ENCODE measurements at places on chromosomes 2 and 18.

DNA sequence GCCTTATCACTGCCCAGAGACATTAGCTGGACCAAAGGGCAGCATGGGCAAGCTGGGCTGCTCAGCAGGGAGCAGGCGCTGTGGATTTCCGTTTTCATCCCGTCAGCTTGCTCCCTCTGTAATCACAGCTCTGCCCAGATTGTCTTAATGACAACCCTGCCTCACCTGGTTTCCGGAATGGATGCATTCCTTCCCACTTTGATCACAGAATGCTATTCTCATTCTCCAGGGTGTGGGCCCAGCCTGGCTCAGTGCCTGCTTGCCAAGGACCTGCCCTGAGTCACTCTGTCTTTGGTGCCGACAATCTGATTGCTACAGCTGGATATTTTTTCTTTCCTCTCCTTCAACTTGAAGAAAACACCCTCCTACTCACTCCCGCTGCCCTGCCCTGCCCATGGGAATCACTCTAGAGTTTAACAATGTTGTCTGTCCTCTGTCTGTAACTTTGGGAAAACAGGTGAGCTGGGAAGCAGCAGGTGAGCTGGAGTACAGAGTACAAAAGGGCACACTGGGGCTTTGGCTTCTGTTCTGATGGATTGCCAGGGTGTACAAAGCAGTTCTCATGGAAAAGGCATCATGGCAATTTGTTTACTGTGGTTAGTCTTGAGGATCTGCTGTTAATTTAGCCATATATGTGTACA is 27.2 kb upstream of the FAM136A start:
- no peak for DNase-seq

- DNase-seq: peak; percentile 46
These were observed 361.1 kb upstream of the NRP2 start for GRCh38 chr2:205321231-205321630.

GRCh38 chr2:177646791-177647190 is 254.2 kb downstream of the AGPS start:
- no peak for DNase-seq

- DNase-seq: no peak
These were observed at the start of gene ANKRD29 for GRCh38 chr18:23662309-23663263. Gene ANKRD29, minus strand, starts transcription at chr18:23662911. Its CDS starts 181 bp downstream, at chr18:23662730.

- DNase-seq: no peak
These were observed 183.5 kb downstream of the RDH14 start for GRCh38 chr2:18376936-18377335.

GRCh38 chr2:15223887-15224286 is 337.2 kb downstream of the NBAS start:
- peak; percentile 45 for DNase-seq

DNA sequence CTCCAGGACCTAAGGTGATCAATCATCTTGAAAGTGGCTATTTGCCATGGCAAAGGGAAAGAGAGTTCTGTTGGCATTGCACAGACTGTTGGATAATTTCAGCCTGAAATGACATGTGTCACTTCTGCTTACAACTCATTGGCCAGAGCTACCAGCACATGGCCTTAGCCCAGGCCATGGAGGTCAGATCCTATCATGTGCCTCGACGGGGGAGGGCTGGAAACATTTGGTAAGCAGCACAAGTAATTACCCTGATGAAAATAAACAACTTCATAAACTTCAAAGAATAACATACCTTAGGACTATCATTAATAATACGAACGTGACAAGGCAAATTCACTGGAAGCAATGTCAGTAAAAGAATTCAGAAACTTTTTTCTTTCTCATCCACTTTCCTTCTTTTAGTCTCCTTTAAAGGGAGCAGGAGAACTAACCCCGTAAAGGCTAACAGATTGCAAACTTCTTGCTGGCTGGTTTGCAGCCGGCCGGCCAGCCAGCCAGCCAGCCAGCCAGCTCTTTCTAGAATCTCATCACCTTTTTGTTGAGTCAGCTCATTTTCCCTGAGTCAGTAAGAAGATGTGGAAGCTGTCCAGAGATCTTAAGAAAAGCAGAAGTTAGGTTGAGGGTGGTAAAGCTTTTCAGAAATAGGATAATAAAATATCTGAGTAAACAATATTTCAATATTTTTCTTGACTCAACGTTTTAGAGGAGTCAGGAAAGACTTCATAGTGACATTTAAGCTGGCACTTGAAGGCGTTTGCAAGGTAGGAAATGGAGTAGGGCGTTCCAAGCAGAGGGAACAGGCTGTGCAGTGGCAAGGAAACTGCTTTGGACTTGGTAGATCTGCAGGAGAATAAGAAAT is 31.9 kb downstream of the CNRIP1 start:
- DNase-seq: no peak

- DNase-seq: no peak
These were observed 62.3 kb upstream of the GREB1L start for GRCh38 chr18:21179590-21180220.

DNA sequence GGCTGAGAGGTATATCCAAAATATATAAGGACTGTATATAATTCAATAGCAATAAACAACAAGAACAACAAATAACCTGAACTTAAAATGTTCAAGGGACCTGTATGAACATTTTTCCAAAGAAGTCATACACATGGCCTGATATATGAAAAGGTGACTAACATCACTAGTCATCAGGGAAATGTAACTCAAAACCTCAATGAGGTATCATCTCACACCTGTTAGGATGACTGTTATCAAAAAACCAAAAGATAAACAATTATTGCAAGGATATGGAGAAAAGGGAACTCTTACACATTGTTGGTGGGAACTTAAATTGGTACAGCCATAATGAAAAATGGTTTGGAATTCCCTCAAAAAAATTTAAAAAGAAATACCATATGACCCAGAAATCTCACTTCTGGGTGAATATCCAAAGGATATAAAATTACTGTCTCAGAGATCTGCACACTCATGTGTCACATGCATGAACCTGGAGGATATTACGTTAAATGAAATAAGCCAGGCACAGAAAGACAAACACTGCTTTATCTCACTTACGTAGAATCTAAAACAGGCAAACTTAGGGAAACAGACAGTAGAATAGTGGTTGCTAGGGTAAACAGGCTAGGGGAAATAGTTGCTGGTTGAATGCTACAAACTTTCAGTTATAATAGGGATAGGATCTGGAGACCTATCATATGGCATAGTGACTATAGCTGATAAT is 334.5 kb upstream of the MMADHC start:
- no peak for DNase-seq

DNA sequence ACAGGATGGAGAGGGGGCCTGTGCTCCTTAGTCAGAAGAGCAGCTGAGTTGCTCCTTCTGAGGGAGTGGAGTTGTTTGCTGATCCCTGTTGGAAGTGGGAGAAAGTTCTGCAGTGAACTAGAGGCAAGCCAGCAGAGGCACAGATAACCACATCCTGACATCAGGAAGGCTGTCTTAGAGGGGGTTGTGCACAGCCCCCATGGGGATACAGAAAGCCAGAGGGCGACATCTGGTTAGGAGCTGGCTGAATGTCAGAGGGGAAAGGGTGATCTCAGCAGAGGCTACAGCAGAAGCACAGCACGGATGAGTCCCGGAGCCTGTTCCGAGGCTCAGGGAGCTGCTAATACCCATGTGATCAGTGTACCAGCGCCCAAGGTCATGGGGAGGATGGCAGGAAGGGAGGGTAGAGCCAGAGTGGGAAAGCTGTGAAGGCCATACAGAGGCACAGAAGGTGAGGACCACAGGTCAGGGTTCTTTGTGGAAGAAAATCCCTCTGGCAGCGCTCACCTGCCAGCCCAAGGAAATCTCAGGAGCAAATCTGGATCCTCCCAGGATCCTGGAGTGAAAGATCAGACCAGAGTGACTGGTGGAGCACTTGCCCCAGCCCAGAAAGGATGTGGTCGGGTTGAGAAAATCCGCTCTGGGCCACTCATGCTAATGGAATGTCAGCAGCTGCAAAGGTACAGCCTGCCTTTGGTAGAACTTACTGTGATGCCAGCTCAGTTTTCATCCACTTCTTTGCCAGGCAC is 111.8 kb downstream of the STPG4 start:
- DNase-seq: no peak

DNA sequence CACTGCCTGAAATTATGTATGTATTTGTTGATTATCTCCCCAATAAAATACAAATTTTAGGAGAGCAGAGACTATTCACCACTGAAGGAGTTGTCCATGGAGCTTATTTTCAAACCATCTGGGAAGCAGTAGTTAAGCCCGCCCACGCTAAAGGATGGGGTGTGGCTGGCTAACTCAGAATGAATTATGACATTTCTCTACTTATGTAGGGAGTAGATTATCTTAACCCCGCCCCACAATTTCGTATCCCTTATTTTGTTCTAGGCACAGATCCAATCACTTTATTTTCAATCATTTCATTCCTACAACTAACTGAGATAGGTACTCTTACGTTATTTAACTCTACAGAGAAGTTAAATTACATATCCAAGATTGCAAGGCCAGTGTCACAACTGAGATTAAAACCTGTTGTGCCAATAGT is 1.4 kb upstream of the LAPTM4A start:
- DNase-seq: no peak

GRCh38 chr2:240250985-240251847 is 110.8 kb upstream of the OTOS start:
- no peak for DNase-seq

GRCh38 chr2:29601321-29601720 is 320.1 kb downstream of the ALK start:
- no peak for DNase-seq

DNA sequence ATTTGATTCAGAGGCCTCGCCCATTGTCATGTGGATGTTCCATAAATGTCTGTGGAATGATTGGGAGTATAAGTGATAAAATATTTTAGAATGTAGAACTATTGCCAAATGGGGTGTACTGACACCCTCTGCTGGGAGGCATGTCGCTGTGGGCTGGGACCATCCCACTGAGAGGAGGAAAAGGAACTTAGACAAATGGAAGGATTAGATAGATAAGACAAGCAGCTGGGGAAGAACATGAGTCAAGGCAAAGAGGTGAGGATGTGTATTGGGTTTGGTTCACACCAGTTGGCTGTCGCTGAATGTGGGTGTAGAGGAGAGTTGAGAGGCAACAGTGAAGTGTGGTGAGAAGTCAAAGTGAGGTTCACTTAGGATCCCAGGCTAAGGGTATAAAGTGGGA is 4.0 kb downstream of the C2orf74 start:
- no peak for DNase-seq

- DNase-seq: peak; percentile 36
These were observed 110.9 kb downstream of the NAB1 start for GRCh38 chr2:190759749-190760213.

DNA sequence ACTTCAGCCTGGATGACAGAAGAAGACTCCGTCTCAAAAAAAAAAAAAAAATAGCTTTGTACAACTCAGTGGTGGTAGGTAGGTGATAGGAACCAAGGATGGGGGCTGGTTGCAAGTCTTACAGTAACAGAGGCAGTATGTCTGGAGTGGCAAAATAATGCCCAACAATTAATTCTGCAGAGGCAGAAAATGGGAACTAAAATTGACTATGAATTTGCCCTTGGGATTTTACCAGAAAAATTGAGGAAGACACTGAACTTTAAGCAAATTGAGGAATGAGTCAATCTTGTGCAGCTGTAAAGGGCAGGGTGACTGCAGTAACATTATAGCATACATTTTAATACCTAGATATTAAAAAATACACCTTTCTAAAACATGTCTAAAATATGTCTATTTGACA is 292.1 kb upstream of the FBXO11 start:
- no peak for DNase-seq

DNA sequence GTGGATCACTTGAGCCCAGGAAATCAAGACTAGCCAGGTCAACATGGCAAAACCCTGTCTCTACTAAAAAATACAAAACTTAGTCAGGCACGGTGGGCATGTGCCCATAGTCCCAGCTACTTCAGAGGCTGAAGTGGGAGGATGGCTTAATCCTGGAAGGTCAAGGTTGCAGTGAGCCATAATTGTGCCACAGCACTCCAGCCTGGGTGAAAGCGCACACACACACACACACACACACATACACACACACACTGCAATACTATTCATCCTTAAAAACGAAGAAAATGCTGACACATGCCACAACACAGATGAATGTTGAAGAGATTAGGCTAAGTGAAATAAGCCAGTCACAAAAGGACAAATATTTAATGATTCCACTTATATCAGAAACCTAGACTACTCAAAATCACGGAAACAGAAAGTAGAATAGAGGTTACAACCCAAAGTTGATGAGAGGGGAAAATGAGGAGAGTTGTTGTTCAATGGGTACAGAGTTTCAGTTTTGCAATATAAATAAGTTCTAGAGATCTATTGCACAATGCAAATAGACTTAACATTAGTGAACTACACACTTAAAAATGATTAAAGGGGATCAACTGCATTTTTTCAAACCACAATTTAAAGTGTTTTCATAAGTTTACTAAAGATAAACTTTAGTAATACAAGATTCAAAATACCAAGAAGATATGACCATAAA is 114.5 kb downstream of the USP34 start:
- DNase-seq: no peak

DNA sequence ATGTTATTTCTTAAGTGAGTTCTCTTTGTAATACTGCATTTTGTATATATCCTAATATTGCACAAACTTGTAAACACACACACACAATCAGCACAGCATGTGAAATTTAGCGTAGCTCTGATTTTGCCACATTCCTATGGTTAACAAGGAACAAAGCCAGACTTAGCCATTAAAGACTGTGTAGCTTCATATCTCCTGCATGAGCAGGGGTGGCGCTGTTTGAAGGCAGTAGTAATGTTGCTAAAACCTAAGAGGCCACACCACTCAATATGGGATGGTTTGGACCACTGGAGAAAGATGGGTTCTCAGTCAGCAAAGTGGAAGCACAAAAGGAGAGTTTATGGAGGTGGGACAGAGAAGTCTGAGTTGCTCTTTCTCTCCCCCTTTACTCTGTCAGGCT is 61.1 kb upstream of the RND3 start:
- no peak for DNase-seq

GRCh38 chr2:72824224-72824842 is 1.5 kb downstream of the EXOC6B start:
- DNase-seq: no peak

- no peak for DNase-seq
These were observed 56.9 kb downstream of the ACKR3 start for GRCh38 chr2:236626391-236627150.

- DNase-seq: no peak
These were observed 257.8 kb upstream of the GALNT5 start for GRCh38 chr2:156999661-157000060.

DNA sequence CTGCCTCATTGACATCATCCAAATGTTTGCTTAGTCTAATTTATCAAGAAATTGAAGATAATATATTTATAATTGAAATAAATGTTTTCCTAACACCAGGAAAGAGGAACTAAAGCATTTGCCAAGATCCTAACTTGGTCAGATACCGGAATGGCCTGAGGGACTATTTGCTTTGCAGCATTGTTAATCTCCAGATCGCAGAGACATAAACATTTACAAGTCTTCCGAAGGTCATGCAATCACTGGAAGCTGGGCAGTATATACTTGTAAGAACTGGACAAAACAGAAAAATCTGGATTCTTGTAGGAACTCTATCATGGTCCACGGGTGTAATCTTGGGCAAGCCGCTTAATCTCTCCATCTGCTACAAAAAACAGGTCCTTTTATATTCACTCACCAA is 42.2 kb downstream of the CYBRD1 start:
- no peak for DNase-seq

- no peak for DNase-seq
These were observed 69.6 kb upstream of the CD28 start for GRCh38 chr2:203636588-203637470.

GRCh38 chr18:38789141-38789540 is 1223.5 kb upstream of the CELF4 start:
- no peak for DNase-seq

All from AG04449 (cell line).